ENCODE measurements at places on chromosomes 6 and 20. TPM values are rescaled to one million over a fixed set of nuclear protein-coding genes. Genes with fewer than 3 reads are reported as not detected.

SYCP2 gene
- 0.10 TPM for polyA plus RNA-seq

CNBD2 gene
- 21.3 TPM for polyA plus RNA-seq

GRCh38 chr20:18005170-18005989 lies 36.6 kb downstream of the MGME1 start:
- no peaks in the 10 kb centered on the region for H3K27me3 ChIP-seq
- H3K27ac ChIP-seq = peak overlapping the region; percentile 93
- peak overlapping the region; percentile 76 for H3K4me3 ChIP-seq
- H3K4me1 ChIP-seq = peaks cover 24% of the 10 kb centered on the region
- DNase-seq = peak; percentile 66
- no peaks in the 10 kb centered on the region for H3K36me3 ChIP-seq

- H3K27ac ChIP-seq = no peak overlapping the region
- no peaks in the 10 kb centered on the region for H3K36me3 ChIP-seq
Observed at GRCh38 chr6:169169941-169170582, 83.6 kb downstream of the THBS2 start.

DNA sequence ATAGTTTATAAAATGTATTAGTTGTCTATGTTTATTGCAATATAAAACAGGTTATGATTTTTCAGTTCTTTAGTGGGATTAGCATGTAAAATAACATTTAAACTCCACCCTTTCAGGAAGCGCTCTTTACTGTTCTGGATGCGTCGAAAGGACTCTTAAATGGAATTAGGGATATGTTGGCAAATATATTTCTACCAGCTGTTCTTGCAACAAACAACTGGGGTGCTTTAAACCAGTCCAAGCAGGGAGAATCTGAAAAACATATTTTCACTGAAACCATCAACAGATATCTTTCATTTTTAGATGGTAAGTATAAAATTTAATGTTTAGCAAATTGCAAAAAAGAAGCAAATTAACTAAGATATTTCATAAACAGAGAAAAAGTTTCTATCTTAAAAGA lies 21.8 kb downstream of the DNAH8 start:
- peaks cover 25% of the 10 kb centered on the region for H3K27me3 ChIP-seq
- H3K36me3 ChIP-seq = peaks cover 9% of the 10 kb centered on the region
- no peak for DNase-seq
- no peak overlapping the region for H3K4me3 ChIP-seq

DNA sequence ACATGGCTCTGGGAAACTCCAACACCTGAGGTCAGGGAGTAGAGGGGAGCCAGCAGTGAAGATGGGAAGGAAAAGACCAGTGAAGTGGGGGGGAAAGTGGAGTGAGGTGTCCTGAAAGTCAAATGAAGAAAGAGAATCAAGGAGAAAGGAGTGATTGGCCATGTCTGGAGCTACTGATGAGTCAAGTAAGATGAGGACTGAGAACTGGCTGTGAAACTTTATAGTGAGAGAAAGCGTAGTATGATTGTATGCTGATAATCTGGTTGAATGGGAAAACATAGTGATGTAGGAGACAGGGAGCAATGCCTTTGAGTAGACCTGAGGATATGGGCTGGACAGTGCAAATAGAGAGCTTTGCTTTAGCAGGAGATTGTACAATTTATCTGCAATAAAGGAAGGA lies 183.6 kb upstream of the GMDS start:
- H3K27me3 ChIP-seq = no peaks in the 10 kb centered on the region
- H3K27ac ChIP-seq = no peak overlapping the region
- no peak overlapping the region for H3K4me3 ChIP-seq
- no peaks in the 10 kb centered on the region for H3K4me1 ChIP-seq
- DNase-seq = no peak
